Activated CD8-positive, alpha-beta memory T cell treated with anti-CD3 and anti-CD28 coated beads, Interleukin-2, amount 50 U/mL, for 48 hours (primary cell): ENCODE measurements at places on chromosomes 4 and X.

- no peak for DNase-seq
Measured at GRCh38 chr4:7023486-7023885, 19.7 kb upstream of the TADA2B start.

GRCh38 chrX:150768580-150769190 is 75.5 kb downstream of the MTMR1 start:
- DNase-seq = no peak

GRCh38 chr4:105911426-105911825 is 16.2 kb downstream of the NPNT start:
- DNase-seq = no peak

GRCh38 chr4:68361146-68361589 is 11.3 kb upstream of the YTHDC1 start:
- no peak for DNase-seq

- DNase-seq = no peak
Measured at GRCh38 chrX:37603938-37604409, 32.5 kb downstream of the LANCL3 start.
